Endothelial cell of umbilical vein (primary cell): ENCODE measurements at places on chromosomes 11 and 22. TPM values are rescaled to one million over a fixed set of nuclear protein-coding genes. Genes with fewer than 3 reads are reported as not detected.

Gene FJX1
- 23.7 and 26.6 TPM in 2 replicates for total RNA-seq

Gene TP53AIP1
- not detected in 2 replicates for total RNA-seq

Gene POLDIP3
- total RNA-seq: 46.6 and 60.4 TPM in 2 replicates

Gene OR4D5
- not detected in 2 replicates for total RNA-seq

Gene PIWIL4
- 0.25 and 0.64 TPM in 2 replicates for total RNA-seq

Gene PKDREJ
- total RNA-seq: not detected in 2 replicates

Gene GAB4
- not detected in 2 replicates for total RNA-seq

Gene LGR4
- total RNA-seq: 2.6 and 3.1 TPM in 2 replicates

Gene GPR83
- not detected in 2 replicates for total RNA-seq

Gene KRTAP5-9
- total RNA-seq: 0.30 TPM in 1 of 2 replicates, not detected in the other

Gene UBQLNL
- total RNA-seq: 0.28 and 0.33 TPM in 2 replicates

Gene MS4A6A
- total RNA-seq: 2.7 and 2.9 TPM in 2 replicates

Gene KCNJ1
- total RNA-seq: not detected in 2 replicates

Gene OR4D9
- total RNA-seq: not detected in 2 replicates

Gene OR2AT4
- not detected in 2 replicates for total RNA-seq

Gene SEZ6L
- total RNA-seq: not detected in 2 replicates

Gene NAGA
- total RNA-seq: 29.0 and 33.1 TPM in 2 replicates

Gene TST
- 38.0 and 39.2 TPM in 2 replicates for total RNA-seq

Gene TRIM49
- not detected in 2 replicates for total RNA-seq

Gene TOLLIP
- 49.1 and 49.6 TPM in 2 replicates for total RNA-seq

Gene MUC5AC
- total RNA-seq: not detected in 2 replicates

Gene MIAT
- 0.53 and 0.80 TPM in 2 replicates for total RNA-seq

Gene BTG4
- not detected in 2 replicates for total RNA-seq

Gene OR52I1
- total RNA-seq: not detected in 2 replicates

Gene CBLIF
- not detected in 2 replicates for total RNA-seq
